Esophagus mucosa (tissue), 1 donor: ENCODE measurements at places on chromosomes 4 and X. TPM values are rescaled to one million over a fixed set of nuclear protein-coding genes. Genes with fewer than 3 reads are reported as not detected.

DNA sequence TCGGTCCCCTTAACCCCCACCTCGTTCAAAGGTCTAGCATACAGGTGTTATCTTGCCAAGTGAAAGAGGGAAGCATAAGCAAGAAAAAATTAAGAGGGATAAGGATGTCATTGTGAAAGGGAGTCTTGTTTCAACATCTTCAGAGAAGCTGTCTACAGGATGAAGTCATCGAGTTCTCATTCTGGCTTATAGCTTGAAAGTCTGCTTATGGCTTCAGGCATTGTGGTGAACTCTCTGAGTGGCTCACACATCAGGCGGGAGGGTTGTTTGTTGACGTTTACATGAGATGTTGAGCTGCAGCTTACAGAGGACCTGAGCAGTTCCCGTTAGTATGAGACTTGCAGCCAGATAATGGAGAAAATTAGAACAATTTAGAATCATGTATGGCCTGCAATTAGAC lies 16.6 kb downstream of the MAGEA9B start:
- ATAC-seq = peak; percentile 77

GRCh38 chr4:136741468-136741867 lies 790.8 kb downstream of the PCDH18 start:
- no peak for ATAC-seq

DNA sequence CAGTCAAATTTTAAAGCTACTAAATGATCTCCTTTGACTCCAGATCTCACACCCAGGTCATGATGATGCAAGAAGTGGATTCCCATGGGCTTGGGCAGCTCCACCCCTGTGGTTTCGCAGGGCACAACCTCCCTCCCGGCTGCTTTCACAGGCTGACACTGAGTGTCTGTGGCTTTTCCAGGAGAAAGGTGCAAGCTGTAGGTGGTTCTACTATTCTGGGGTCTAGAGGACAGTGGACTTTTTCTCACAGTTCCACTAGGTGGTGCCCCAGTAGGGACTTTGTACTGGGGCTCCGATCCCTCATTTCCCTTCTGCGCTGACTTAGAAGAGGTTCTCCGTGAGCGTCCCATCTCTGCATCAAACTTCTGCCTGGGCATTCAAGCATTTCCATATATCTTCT lies 845.2 kb downstream of the PCDH18 start:
- ATAC-seq = no peak

DNA sequence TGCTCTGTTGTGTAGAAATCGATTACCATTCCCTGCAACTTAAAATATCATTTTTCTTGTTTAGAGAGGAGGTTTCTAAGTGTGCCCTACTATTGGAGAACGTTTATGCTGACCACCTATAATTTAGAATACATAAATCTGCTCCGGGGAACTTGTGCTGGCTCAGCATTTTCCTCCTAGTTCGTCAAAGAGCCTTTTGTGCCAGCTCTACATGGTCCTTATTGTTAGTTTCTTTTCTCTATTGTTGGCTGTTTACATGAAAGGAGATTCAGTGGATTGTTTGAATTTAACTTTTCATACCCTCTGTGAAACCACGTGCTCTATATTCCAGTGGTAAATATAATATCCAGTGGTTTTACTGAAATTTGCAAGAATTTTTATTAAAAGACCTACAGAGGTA lies 53.4 kb upstream of the ATP8A1 start:
- ATAC-seq = no peak

DNA sequence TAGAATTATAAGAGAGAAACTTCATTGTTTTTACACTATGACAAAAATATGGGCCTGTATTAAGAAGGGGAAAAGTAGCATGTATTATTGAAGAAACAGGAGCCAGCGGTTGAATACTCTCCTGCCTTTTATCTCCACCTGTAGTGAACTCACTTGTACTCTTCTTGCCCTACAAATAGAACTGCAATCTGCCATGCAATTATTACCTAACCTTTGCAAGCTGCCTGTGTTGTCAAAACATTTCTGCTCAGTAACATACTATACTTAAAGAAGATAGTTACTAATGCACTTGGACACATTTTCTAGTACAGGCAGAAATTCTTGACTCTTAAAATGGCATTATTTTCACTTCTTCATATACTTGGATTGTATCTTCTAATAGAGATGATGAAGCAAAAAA lies 818.4 kb upstream of the GRID2 start:
- no peak for ATAC-seq

DNA sequence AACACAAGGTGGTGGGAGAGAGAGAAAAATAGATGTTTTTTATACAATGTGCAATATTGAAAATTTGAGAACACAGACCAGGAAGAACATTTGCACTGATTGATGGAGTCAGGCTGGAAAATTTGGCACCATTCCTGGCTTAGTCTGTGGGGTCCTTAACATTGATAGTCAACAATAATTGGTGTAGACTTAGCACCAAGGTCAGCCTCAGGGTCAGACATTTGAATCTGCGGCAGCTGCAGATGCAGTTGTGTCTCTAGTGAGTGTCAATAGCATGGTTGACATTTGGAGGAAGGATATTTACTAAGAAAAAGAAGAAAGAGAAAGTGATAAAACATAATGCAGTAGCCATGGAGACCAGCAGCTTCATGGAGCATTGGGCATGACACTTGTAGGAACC lies 31.5 kb upstream of the GLRA3 start:
- ATAC-seq = no peak

DNA sequence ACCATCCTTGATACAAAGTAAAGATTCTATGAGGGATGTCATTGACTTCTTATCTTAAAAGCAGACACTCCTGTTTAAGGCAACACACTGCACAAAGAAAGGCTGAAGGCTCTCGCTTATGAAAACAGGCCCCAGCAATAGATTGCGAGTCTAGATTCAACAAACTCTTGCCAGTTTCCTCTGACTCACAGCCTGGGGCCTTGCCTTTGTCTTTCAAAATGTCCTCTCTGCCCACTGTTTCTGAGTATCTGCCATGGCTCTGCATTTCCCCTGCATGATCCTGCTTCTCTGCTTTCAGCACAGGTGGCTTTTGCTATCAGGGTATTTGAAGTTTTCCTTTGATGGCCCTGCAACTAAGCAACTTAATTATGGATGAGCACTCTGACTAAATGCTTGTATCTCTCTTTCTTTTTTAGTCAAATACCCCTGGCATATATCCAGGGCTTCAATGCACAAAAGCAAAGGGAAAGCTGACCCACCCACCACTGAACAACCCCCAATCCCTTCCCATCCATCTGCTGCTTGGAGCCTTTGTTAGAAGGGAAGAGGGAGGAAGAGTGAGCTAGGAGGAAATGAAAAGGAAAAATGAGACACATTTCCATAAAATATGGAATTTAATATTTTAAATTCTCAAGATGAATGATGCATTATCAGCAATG lies 32.2 kb downstream of the NDP start:
- peak; percentile 43 for ATAC-seq

GRCh38 chr4:4780729-4781244 lies 78.7 kb upstream of the MSX1 start:
- no peak for ATAC-seq

DNA sequence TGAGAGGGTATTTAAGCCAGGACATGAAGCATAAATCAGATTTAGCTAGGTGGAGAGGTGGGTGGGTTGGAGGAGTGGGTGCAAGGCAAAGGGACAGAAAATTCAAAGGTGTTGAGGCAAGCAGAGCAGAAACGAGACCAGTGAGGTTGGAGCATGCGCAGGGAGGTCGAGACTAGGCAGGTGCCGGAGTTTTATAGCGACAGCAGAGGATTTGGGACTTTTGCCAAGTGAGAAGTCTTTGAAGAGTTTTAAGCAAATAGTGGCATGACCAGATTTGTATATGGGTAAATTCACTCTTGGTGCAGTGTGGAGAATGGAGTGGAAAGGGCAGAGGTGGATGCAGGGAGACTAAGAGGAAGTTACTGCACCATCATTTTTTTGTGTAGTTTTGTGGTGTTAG lies 107.0 kb upstream of the TLR2 start:
- peak; percentile 19 for ATAC-seq

GRCh38 chr4:180486342-180486741 lies 1756.9 kb upstream of the TENM3 start:
- no peak for ATAC-seq

DNA sequence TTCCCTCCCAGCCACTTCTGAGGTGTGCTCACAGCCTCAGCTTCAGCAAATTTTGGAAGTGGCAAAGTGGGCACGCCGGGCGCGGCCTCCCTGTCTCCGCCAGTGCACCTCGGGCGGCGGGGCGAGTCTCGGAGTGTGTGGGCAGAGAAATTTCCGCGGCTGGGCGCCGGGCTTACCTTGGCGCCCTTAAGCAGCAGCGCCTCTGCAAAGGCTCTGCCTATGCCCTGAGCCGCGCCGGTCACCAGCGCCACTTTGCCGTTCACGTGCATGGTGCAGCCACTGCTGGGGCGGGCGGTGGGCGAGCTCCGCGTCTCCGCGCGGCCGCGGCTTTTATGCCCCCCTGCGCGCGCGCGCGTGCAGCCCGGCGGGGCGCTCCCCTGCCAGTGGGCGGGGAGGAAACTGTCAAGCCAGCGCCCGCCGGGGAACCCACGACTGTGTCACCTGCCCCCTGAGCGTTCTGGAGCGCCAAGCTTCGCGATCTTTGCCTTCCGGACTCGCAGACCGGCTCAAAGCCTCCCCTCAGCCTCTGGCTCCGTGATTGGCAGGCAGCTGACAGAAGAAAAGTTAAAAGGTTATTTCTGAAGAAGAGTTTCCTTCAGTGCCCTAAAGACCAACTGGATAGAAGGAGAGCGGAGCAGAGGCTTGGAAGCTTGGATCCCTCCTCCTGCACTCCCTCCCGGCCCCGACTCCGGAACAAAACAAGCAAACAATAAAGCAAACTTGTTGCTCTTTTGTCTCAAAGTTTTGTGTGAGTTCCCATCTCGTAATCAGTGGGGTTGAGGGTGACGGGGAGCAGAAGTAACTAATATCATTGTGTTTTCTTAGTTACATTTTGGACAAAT lies at the start of gene HPGD:
TSS of gene HPGD (minus strand) at position 306 of the 842 bp plus-strand sequence. CDS start at position 269, 37 bp downstream.
- peak; percentile 84 for ATAC-seq

DNA sequence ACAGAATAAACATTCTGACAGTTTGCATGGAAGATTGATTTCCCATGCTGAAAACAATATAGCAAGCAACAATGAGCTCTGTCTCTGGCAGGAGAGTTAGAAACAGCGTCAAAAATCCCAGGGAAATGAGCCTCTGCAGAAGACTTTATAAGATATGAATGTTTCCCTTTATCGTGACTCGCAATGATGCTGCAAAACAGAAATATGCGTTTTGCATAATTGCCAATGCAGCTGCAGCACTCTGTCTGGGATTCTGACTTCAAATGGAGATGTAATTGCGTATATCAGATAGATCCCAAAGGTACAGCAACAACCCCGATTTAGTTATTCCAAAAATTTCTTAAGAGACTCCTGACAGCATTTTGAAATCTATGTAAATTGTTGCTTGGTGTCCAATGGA lies 702.4 kb upstream of the EPHA5 start:
- ATAC-seq = no peak

DNA sequence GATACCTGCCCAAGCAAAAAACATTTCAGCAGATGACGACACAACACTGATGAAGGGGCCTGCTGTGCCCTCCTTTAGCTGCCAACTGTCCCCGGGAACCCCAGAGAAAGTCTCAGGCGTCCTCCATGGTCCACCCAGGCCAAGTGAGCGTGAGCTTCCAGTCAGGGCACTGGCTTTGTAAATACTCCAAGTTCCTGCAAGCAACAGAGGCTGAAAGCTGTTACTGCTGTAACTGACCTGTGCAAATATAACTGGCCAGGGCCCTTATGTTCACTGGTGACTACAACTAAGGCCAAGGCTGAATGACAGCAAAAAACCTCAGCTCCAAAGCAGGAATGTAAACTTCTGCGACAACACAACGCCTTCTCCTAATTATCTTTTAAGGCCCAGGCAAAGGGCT lies 8.2 kb downstream of the WDR1 start:
- no peak for ATAC-seq

GRCh38 chrX:110060846-110061537 lies 58.1 kb downstream of the TMEM164 start:
- ATAC-seq = no peak

DNA sequence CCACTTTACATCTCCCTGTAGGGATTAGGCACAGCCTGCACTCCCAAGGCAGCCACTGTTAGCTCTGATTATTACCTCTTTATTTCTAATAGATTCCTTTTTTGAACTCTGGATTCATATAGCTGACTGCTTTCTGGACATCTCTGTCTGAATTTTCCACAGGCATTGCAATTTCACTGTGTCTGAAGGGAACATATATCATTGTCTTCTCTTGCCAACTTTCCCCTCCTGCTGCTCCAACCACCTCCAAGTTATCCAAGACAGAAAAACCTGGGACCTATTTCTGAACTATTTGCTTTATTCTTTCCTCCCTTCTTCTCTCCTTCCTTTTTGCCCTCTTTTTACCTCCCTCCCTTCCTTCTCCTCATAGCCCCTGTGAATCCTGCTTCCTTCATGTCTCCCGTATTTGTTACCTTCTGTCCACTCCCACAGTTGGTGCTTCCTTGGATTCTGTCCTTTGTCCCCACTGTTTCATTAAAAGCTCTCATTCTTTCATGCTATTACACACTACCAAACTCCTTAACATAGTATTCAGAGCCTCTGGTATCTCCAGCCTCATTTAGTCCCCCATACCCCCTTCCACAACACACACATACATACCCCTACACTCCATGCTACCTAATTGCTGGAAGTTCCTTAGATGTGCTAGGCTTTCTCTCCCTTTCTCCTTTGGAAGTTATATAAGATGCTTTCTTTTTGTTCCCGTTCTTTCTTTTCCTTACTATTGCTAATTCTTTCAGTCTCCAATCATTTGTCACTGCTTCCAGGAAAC lies 34.7 kb downstream of the FGF2 start:
- ATAC-seq = no peak

GRCh38 chr4:39922399-39922798 lies 55.3 kb downstream of the PDS5A start:
- no peak for ATAC-seq

DNA sequence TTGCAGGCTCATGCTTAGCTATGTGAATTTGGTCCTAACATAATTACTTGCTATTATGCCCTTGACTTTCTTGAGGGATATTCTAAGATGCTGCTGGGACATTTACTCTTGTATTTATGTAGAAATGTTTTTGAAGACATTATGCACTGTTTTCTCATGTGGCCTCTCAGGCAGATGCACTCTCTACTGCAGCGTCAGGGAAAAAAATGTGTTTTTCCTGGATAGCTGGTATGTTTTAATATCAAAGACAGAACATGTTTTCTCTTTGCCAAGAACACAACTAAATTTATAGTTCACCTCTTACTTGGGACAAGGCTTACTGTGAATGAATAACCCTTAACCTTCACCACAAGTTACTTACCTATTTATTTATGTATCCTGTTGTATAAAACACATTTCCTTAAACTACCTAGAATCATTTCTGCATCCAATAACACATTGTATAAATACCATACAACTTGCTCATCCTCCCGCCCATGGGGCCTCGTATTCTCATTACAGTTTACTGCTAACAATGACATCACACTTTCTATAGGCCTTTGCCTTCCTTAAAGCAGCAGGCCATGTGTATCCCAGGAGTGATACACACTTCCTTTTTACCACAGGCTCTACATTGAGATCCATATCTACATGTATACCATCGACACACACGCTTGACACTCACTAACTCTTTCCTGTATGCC lies 178.7 kb downstream of the SLIT2 start:
- ATAC-seq = no peak

- no peak for ATAC-seq
Observed at GRCh38 chr4:8113611-8114377, 44.8 kb downstream of the ABLIM2 start.

TKTL1 gene
- not detected for total RNA-seq

SYN1 gene
- total RNA-seq = 0.16 TPM

PABPC1L2A gene
- not detected for total RNA-seq

PLP1 gene
- total RNA-seq = 0.04 TPM

SLC9B1 gene
- 0.28 TPM for total RNA-seq

NBDY gene
- 34.2 TPM for total RNA-seq

SMIM10 gene
- total RNA-seq = 0.84 TPM

SMR3B gene
- total RNA-seq = not detected

SPANXA1 gene
- total RNA-seq = not detected

HELT gene
- not detected for total RNA-seq
